ENCODE measurements at places on chromosomes 12 and 14.
A peak's percentile ranks its signal among the peaks of the same experiment; 100 is the strongest.

DNA sequence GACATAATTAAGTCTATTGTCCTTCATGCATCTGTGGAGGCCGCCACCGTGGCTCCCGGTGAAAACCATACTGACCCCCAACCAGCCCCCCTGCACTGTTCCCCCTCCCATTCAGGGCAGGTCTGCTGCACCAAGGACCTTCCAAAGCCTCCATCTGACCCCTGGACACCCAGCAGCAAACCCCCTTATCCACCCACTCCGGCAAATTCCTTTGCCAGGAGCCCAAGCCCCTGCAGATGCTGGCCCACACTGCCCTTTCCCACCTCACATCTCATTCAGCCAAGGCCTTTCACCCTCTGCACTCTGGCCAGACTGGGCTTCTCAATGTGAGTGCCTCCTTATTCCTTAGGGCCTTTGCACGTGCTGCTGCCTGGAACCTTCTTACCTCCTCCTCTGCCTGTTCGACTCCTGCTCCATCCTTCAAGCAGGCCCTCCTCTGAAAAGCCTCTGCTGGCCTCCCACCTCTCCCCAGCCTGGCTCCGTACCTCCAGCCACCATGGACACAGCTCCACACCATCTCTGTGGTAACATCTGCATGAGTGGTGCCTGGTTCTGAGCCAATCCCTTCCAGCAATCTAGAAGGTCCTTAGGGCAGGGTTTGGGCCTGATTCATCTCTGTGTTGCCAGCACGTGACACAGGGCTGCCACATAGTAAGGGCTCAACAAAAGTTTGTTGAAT, 230.7 kb downstream of the BCL11B start:
- DNase-seq, result no peak

DNA sequence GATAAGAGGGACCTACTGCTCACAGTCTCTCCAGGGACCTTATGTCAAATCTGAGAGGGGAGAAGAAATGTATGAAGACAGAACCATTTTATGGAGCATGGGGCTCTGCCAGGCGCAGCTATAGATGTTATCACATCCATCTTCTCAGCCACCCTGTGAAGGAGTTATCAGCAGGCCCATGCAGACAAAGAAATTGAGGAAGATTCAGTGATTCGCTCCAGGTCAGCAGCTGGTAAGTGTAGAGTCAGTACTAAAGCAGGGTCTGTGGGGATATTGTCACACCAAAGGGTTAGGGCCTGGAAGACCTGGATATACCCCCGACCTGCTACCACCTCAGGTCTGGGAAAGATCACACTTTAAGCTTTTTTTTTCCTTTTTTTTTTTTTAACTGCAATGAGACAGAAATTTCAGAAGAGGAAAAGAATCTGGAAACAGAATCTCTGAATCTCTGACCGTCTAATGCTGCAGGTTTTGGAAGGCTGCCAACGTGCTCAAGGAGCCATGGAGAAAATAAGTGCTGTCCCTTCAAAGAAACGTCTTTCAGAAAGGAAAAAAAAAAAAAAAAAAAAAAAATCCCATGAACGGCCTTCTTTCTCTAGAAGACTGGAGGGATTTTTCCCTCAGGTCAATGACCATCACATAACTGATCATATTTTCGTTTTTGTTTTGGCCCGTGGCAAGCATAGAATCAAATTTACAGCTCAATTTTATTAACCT, 73.3 kb upstream of the PLEKHG7 start:
- DNase-seq, result peak; percentile 12

DNA sequence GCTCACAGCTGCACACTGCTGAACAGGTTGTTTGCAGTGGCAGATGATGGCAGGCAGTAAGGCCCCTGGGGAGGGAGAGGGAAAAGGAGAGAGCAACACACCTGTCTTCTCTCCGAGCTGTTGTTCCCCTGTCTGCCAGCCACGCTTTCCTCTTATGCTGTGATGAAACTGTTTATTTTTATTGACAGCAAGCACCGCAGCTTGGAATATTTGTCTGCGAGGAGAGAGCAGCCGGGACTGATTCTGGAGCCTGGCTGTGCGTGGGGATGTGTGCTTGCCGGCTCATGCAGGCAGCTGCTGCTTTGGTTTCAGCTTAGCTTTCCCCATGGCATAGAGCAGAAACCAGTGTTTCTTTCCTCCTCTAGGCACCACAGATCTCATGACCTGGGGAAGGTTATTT, 58.7 kb upstream of the KCNA5 start:
- DNase-seq, result no peak

GRCh38 chr14:64823305-64823861, 56.3 kb downstream of the SPTB start:
- DNase-seq, result peak; percentile 98

DNA sequence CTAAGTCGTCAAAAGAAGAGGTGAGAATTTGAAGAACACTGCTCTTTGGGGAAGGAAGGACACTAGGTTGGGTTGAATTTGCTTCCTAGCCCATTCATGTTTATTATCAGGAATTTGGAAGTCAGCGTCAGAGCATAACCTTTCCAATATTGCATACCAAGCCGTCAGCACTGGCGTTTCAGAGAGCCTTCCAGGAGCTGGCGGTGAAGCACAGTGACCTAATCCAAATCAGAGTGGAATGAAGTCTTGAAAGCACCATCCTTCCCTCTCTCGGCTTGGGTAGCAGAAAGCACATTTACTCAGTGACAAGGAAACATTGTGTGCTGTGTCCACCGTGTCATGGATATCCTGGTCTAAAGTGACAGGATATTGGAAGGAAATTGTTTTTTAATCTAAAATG, 240.3 kb upstream of the PELI2 start:
- DNase-seq, result no peak
